ENCODE measurements at places on chromosomes 13 and 19.

DNA sequence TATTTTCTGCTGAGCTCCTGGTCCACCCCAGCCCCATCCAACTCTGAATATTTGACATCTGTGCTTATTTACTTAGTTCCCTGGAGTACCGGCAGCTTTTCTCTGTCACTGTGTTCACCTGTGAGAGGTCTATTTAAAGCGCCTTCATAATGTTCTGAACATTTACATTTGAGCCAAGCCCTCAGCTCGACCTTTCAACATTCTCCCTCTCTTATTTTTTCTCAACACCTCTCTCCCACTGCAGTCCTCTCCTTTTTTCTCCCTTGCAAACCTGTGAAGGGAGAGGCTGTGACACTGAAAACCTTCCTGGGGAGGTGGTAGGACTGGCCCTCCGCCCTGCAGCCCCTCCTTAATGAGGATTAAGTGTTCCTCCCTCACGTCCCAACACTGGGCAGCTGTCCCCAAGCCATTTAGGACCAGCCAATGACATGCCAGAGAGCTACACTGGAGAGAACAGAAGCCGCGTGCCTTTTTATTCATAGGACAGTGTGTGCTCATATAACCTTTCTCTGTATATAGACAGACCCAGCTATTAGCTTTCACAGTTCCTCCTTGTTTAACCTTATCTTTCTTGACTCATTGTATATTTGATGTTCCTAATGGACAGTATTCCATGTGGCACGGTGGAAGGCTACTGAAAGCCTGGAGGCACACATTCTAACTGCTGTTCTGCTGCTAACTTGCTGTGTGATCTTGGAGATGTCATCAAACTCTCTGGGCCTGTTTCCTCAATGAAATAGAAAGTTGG is 134.8 kb downstream of the NUFIP1 start:
- no peak for DNase-seq

DNA sequence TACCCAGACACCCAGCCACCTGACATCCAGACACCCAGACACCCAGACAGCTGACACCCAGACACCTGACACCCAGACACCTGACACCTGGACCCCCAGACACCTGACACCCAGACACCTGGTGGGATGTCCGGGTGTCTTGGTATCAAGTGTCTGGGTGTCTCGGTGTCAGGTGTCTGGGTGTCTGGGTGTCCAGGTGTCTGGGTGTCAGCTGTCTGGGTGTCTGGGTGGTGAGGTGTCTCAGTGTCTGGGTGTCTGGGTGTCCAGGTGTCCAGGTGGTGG is 18.6 kb downstream of the C19orf12 start:
- no peak for DNase-seq

DNA sequence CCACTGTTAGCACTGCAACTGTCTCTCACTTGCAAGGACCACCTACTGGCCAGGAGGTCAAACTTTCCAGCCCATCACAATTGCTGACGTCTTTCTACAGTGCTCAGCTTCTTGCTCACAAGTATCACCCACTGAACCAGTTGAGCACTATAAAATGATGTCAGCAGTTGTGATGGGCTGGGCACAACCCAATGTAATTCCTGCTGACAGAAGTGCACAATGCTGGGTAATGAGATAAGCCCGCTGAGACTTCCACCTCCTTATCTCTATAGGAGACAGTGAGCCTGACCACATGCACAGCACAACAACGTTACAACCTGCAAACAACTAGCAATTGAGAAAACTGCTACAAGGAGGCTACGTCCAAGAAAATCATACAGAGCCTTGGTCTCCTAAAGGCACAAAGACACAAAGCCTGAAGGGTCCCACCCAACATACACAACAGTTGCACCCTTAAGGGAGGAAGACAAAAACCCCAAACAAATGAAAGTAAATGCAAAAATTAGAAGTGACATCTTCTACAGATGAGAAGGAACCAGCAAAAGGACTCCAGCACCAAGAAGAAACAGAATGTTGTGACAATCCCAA is 273.2 kb downstream of the LIG4 start:
- DNase-seq, result no peak

DNA sequence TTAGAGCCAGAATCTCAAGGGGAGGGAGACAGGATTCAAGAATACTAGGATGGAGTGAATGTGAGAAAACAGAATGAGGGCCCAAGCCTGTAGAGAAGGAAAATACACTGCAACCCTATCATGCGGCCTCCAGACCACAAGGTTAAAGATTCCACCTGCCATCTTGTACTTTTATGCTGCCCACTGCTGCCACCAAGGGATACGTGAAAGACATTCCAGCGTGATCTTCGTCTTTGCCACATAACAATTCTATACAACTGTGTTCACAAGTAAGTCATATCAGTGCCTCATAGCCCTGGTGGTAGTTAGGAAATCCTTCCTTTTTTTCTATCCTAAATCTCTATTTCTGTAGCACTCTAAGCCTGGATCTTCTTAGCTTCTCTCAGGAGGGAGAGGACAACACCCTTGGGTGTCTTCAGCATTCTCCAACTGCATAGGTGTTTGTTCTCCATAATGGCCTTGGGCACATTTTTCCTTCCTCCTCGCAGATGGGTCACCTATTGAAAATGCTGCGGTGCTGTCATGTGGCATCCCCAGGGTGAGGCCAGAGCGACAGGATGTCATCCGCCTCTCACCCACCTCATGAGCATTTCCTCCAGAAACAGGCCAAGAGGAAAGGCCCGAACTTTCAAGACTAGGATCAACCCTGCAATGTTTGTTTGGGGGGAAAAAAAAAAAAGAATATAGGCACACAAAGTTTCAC is 13.6 kb downstream of the TPT1 start:
- no peak for DNase-seq

GRCh38 chr19:8481616-8482015 is 20.8 kb downstream of the PRAM1 start:
- DNase-seq, result no peak

- no peak for DNase-seq
These were observed 64.3 kb upstream of the C13orf46 start for GRCh38 chr13:114038211-114038613.

GRCh38 chr13:100089465-100090032 is 656 bp downstream of the PCCA start:
- no peak for DNase-seq

Measured in stimulated activated CD8-positive, alpha-beta memory T cell treated with anti-CD3 and anti-CD28 coated beads, Interleukin-15, amount 100 ng/mL, for 4 hours (primary cell).